ENCODE measurements at places on chromosomes 7 and 10. TPM values are rescaled to one million over a fixed set of nuclear protein-coding genes. Genes with fewer than 3 reads are reported as not detected.

DNA sequence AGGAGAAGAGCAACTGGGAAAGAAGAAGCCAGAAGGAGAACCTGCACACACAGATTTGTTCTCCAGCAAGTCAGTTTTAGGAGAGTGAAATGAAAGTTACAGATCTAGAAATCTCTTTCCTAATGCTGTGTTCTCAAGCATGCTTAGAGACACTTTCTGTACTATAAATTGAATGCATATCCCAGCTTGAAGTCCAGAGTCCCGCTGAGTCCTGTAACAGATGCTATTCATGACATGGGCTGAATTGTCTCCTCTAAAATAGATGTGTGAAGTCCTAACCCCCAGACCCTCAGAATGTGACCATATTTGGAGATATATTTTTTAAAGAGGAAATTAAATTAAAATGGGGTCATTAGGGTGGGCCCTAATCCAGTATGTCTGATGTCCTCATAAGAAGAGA, 46.9 kb upstream of the GJD4 start:
- H3K27ac ChIP-seq = no peak overlapping the region
- H3K4me3 ChIP-seq = no peak overlapping the region
- H3K4me1 ChIP-seq = no peaks in the 10 kb centered on the region
- H3K36me3 ChIP-seq = peaks cover 53% of the 10 kb centered on the region
- H3K27me3 ChIP-seq = no peaks in the 10 kb centered on the region

DNA sequence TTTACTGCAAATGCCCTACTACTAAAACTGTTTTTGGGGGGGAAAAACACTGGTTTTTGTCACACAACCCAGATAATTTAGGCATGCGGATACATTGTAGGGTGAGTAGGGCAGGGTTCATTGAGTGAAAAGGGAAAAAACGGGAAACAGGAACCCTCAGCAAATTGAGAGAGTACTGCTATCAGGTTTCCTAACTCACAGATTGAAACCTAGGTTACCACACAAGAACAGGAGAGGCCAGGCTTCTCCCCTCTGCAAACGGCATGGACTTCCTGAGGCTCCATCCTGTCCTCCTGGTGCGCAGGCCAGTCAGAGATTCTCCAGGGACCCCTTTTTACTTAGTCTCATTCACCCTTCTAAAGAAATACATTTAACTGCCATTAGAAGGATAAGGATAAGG, 30.6 kb downstream of the AVL9 start:
- H3K4me3 ChIP-seq = no peak overlapping the region
- H3K27me3 ChIP-seq = no peaks in the 10 kb centered on the region
- DNase-seq = no peak
- H3K27ac ChIP-seq = no peak overlapping the region

DNA sequence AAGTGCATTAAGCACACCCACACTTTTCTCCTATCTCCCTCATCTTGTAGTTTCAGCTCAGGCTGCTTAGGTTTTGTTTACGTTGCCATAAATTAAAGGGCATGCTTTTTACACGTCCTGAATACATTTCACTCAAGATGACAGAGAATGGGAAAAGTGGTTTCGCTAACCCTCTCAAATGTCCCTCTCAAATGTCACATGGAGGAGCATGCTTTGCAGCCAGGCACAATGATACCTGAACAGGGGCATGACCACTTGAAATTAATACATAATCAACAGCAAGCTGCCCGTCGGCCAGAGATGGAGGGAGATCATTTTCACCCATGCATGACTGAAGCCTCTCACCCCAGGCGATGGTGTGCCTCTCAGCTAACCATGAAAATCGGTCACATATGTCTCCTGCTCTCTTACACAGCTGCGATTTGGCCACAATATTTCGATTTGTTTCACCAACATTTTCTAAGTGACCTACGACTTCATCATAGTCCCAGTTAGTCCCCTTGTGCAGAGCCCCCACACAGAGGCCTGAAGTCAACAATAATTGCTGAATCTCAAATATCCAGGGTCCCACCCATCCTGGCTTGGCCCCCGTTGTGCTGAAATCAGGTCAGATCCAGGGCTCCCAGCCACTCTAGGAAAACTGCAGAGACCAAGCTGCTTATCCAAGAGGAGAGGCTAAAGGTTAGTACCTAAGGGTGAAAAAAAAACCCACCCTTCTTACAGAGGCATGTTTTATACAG, 373.9 kb upstream of the NFE2L3 start:
- no peak overlapping the region for H3K27ac ChIP-seq
- no peaks in the 10 kb centered on the region for H3K36me3 ChIP-seq
- no peaks in the 10 kb centered on the region for H3K27me3 ChIP-seq
- no peaks in the 10 kb centered on the region for H3K4me1 ChIP-seq

DNA sequence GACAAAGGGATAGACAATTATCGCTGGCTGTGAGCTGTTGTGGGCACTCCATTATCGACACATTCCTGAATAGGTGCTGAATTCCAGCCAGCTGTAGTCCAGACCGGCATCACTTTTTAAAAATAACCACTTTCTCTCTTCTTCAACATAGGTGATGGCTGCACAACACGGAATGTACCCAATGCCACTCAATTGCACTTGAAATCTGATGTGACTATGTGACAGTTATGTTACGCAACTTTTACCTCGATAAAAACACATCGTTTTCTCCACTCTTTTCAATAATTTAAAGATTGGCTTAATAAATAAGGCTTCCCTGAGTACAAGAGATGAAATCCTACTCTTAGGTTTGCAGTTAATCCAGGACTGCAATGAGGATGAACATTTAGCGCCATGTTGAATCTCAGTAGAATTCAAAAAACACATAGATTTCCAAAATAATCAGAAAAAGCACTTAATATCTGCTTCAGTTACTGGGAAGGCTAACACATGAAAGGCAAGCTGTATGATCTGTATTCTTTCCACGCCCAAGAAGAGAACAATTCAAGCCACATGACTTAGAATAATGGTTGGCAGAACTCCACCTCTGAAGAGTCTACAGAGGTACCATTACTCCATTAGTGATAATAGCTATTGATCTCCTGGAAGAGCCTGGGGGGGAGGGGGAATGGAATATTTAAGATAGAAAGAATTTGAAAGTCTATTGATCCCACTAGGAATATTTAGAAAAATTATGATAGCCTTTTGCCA, 3.6 kb downstream of the YWHAG start:
- H3K4me3 ChIP-seq = no peak overlapping the region
- no peak for DNase-seq
- peaks cover 75% of the 10 kb centered on the region for H3K4me1 ChIP-seq
- H3K36me3 ChIP-seq = no peaks in the 10 kb centered on the region

DNA sequence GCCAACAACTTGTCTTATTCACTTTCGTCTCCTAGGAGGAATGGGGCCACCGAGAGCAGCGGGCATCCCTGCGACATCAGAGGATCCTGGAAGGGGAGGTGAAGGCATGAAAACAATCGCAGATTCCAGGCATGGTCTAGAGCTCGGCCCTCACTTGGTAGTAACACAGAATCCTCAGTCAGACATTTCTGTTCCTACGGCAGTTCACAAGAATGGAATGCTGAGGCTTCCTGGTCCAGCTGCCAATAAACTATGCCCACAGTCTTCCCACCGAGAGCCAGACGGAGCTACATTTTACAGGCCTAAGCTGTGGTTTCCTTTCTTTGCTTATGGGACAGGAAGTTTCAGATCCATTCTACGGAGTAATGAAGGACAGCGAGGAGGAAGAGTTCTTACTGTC, 75.8 kb downstream of the OR13A1 start:
- H3K36me3 ChIP-seq = no peaks in the 10 kb centered on the region
- H3K27me3 ChIP-seq = peaks cover 31% of the 10 kb centered on the region
- no peak overlapping the region for H3K4me3 ChIP-seq
- H3K27ac ChIP-seq = no peak overlapping the region

GRCh38 chr10:12638103-12638502, 288.8 kb downstream of the CAMK1D start:
- H3K4me1 ChIP-seq = no peaks in the 10 kb centered on the region
- no peak overlapping the region for H3K27ac ChIP-seq
- H3K27me3 ChIP-seq = no peaks in the 10 kb centered on the region
- H3K36me3 ChIP-seq = no peaks in the 10 kb centered on the region

GRCh38 chr7:83201355-83201754, 38.7 kb upstream of the PCLO start:
- no peaks in the 10 kb centered on the region for H3K27me3 ChIP-seq
- no peaks in the 10 kb centered on the region for H3K36me3 ChIP-seq
- H3K4me3 ChIP-seq = no peak overlapping the region
- H3K4me1 ChIP-seq = no peaks in the 10 kb centered on the region
- no peak for DNase-seq

DNA sequence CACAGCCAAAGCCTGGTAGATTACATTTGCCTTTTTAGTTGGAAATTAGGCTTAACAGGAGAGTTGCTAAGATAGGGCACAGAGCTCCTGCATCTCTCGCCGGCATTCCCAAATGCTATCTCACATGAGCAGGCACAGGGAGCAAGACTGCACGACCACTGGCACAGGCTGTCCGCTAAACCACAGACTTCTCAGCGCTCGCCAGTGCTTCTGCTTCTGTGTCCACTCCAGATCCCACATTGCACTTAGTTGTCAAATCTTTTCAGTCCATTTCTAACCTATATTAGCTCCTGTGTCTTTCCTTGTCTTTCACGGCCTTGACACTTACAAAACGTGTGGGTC, 138.9 kb downstream of the EGFR start:
- H3K27ac ChIP-seq = no peak overlapping the region
- no peaks in the 10 kb centered on the region for H3K27me3 ChIP-seq
- H3K36me3 ChIP-seq = 0 out of 3 replicates have a peak, but pooled peaks cover 14% of the 10 kb centered on the region
- H3K4me3 ChIP-seq = no peak overlapping the region

GRCh38 chr10:49332333-49332732, 33.4 kb downstream of the C10orf71 start:
- no peak overlapping the region for H3K4me3 ChIP-seq
- no peak for DNase-seq
- no peak overlapping the region for H3K27ac ChIP-seq
- no peaks in the 10 kb centered on the region for H3K27me3 ChIP-seq

- H3K36me3 ChIP-seq = no peaks in the 10 kb centered on the region
- H3K27me3 ChIP-seq = no peaks in the 10 kb centered on the region
- no peak overlapping the region for H3K27ac ChIP-seq
- DNase-seq = peak; percentile 45
- peaks cover 13% of the 10 kb centered on the region for H3K4me1 ChIP-seq
Observed at GRCh38 chr7:17600340-17600752, 301.9 kb downstream of the AHR start.

GRCh38 chr7:116871061-116871700, 8.8 kb downstream of the CAPZA2 start:
- no peak overlapping the region for H3K27ac ChIP-seq
- no peaks in the 10 kb centered on the region for H3K27me3 ChIP-seq
- peaks cover 57% of the 10 kb centered on the region for H3K4me1 ChIP-seq
- H3K36me3 ChIP-seq = peaks cover 6% of the 10 kb centered on the region
- no peak for DNase-seq

DNA sequence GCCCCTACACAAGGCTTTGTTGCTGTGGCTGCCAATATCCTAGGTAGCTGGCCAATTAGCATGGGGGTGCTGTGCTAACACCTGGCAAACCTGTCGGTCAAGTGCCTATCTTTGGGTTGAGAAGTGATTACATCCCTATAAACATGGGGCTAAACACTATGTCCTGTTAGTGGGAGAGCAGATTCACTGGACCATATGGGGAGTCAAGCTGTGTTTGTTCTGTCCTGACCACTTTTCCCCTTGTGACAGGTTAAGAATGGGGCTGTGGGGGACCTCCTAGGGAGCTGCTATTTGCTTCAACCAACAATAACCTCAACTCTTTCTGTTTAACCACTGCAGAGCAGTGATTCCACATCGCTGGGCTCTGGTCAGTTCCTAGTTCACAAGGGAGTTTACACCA, 151.5 kb upstream of the AOAH start:
- no peak for DNase-seq
- no peak overlapping the region for H3K4me3 ChIP-seq
- no peaks in the 10 kb centered on the region for H3K4me1 ChIP-seq
- no peaks in the 10 kb centered on the region for H3K27me3 ChIP-seq
- no peaks in the 10 kb centered on the region for H3K36me3 ChIP-seq

DNA sequence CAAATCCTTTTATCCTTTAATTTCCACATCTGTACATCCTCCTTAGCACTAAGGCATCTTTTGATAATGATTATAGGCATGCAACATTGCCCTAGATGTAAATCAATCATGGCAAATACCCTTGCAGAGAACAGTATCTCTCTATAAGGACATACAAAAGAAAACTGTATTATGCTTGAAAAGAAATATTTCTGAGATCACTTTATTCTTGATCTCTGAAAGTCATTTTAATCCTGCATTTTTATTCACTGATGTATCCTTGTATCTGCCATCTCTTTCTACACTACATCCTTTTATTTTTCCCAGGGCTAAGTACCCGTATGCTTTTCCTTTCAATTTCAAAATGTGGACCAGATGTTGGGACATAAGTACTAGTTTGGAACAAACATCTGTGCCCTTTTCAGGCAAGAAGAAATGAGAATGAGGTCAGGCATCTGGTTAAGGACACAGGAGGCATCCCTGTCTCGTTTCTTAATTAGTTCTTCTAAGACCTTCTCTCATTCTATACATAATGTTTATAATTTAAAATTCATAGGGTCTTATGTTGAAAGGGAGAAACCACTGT, 338.6 kb downstream of the CNTNAP2 start:
- no peak for DNase-seq
- H3K27ac ChIP-seq = no peak overlapping the region
- no peak overlapping the region for H3K4me3 ChIP-seq
- no peaks in the 10 kb centered on the region for H3K4me1 ChIP-seq
- no peaks in the 10 kb centered on the region for H3K36me3 ChIP-seq
- no peaks in the 10 kb centered on the region for H3K27me3 ChIP-seq

DNA sequence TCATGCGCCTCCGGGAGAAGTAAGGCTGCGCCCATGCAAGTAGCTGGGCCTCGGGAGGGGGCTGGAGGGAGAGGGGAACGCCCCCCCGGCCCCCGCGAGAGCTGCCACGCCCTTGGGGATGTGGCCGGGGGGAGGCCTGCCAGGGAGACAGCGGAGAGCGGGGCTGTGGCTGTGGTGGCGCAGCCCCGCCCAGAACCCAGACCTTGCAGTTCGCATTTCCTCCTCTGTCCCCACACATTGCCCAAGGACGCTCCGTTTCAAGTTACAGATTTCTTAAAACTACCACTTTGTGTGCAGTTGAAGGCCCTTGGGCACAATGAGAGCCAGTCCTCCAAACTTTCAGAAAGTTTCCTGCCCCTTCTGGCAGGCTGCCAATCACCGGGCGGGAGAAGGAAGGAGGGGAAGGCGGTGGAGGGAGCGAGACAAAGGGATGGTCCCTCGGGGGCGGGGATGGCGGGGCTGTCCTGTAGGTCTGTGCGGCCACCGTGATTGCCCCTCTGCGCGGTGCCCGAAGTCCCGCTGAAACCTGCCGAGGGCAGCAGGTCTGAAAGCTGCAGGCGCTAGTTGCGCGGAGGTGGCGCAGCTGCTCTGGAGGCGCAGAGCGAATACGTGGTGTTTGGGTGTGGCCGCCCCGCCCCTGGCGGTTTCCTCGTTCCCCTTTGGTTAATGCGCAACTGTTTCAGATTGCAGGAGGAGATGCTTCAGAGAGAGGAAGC, 2.1 kb downstream of the VIM start:
- no peak overlapping the region for H3K4me3 ChIP-seq
- no peaks in the 10 kb centered on the region for H3K27me3 ChIP-seq
- no peaks in the 10 kb centered on the region for H3K36me3 ChIP-seq
- H3K27ac ChIP-seq = no peak overlapping the region
- DNase-seq = no peak

LRRD1 gene
- not detected for total RNA-seq

WBP1L gene
- 11.6 TPM for total RNA-seq

GNGT1 gene
- total RNA-seq = not detected

CYP2C19 gene
- total RNA-seq = not detected
